ENCODE measurements at places on chromosomes 7 and 10. TPM values are rescaled to one million over a fixed set of nuclear protein-coding genes. Genes with fewer than 3 reads are reported as not detected.

GRCh38 chr7:85695533-85695932, 508.7 kb upstream of the SEMA3D start:
- no peak for DNase-seq

GRCh38 chr10:66931340-66931948, 5.6 kb downstream of the LRRTM3 start:
- DNase-seq = no peak

- no peak for DNase-seq
Measured at GRCh38 chr10:59900048-59900727, 6.2 kb downstream of the CCDC6 start.

- DNase-seq = no peak
Measured at GRCh38 chr10:78568620-78569019, 500.1 kb upstream of the ZMIZ1 start.

DNA sequence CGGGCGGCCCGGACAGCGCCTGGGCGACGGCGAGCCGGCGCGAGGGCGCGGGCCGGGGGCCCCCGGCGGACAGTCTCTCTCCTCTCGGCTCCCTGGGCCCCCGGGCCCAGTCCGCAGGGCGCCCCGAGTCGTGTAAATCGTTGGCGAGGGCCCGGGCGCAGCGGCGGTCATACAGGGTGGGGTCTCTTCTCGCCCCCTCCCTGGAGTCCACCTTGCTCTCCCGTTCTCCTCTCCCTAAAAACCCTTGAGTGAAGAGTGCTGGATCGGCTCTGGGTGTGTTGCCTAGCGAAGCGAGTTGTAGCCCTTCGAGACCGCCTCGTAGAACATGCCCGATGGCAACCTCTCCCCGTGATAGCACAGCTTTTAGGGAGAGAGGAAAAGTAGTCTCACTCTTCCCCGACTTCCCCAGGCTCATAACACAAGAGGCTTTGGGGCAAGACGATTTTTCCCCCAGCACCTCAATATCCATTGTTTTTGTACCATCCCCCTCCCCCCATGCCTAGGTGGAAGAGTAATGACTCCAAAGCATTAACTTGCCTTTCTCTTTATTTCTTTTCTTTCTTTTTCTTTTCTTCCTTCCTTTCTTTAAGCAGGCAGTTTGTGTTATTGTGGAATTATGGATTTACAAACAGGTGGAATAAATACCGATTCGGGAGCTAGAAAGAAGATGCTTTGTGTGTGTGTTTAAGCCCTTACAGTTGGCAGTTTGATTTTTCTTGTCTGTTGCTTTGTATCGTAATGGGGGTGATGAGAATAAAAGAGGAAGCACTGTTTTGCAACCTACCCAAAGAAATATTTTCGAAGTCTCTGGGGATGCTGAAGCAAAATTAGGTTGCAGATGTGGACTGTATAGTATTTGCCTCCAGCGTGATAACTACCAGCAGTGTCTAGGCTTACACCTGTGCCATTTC, 822 bp downstream of the SHOC2 start:
- DNase-seq = no peak

SAMD9 gene
- total RNA-seq = 66.5 TPM

AQP1 gene
- 0.23 TPM for total RNA-seq

DNA sequence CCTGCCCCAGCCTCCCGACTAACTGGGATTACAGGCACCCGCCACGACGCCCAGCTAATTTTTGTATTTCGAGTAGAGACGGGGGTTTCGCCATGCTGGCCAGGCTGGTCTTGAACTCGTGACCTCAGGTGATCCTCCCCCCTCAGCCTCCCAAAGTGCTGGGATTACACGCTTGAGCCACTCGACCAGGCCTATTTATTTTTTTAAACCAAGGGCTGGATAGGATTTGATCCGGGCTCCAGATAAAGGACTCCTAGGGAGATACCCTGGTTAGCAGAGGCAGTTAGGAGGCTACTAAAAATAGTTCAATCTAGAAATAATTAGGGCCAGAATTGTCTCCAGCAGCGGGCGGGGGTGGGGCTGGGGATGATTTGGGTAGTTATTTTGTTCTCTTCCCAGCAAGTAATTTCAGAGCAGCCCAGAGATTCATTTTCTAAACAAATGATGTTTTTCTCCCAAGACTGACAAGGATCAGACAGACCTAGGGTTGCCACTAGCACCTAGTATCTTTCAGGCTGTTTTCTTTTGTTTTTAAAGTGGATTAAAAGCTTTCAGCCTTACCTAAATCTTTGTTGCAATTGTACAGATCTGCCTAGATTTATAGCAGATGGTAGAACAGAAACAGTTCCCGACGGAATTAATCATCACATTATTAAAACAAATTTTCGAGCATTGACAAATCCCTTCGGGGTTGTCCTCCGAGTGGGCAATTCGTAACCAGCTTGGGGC, 859 bp upstream of the SMC3 start:
- DNase-seq = no peak

GRCh38 chr7:156616269-156617202, 24.0 kb upstream of the RNF32 start:
- peak; percentile 41 for DNase-seq

- no peak for DNase-seq
Measured at GRCh38 chr10:5559642-5560141, 34.9 kb downstream of the CALML3 start.

GRCh38 chr10:77629775-77630506, 7.7 kb downstream of the KCNMA1 start:
- DNase-seq = no peak

TDRD1 gene
- 0.08 TPM for total RNA-seq

DNA sequence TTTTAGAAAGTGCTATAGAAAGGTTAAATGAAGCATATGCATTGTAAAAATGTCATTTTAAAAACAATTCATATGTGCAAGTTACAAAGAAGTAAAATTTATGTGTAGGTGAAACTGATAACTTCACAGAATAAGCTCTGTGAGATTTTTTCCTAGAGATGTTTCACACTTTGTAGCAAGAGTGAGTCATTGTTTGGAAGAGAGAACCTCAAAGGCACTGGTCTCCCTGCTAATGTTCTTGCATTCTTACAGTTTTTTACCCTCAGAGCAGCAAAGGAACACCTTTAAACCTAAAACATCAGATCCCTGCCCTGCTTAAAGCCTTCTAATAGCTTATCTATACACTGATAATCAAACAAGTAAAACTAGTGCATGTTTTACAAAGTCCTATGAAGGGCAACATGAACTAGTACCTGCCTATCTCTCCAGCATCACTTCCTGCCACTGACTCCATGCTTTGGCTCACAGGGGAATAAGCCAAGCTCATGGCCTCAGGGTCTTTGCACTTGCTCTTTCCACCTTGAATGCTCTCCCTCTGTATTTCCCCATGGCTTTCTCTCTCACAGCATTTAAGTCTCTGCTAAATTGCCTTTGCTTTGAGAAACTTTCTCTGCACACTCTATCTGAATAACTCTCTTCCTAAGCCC, 997.0 kb downstream of the GATA3 start:
- no peak for DNase-seq

NUDCD3 gene
- 113 TPM for total RNA-seq

CCM2 gene
- 132 TPM for total RNA-seq

GRCh38 chr10:50846753-50847152, 38.7 kb downstream of the A1CF start:
- no peak for DNase-seq

GRCh38 chr7:33477719-33478480, 348.5 kb downstream of the BBS9 start:
- DNase-seq = no peak

GRCh38 chr7:46486256-46487206, 565.5 kb upstream of the IGFBP3 start:
- no peak for DNase-seq

- no peak for DNase-seq
Measured at GRCh38 chr7:43847496-43847895, 21.8 kb downstream of the MRPS24 start.

DNA sequence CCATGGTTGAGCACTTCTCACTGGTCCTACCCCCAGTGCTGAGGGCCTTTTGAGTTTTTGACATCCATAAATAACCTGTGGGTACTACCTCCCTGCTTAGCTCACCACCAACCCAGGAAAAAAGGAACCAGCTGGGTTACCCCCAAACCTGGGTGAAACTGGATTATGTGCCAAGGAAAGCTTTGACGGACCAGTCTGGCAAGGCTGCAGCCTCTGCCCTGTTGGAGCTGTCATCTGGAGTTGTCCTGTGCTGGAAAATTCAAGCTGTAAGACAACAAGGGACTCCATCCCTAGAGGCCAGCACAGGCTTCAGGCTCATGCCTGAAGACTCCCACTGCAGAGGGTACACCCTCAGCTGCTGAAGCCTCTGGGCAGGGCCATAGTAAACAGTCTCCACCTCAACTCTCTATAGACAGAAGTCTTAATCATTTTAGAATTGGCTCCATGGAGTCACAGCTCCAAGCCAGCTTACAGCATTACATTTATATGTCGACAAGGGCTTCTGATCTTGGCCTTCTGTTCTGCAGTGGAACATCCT, 115.5 kb upstream of the AFAP1L2 start:
- DNase-seq = no peak

DNA sequence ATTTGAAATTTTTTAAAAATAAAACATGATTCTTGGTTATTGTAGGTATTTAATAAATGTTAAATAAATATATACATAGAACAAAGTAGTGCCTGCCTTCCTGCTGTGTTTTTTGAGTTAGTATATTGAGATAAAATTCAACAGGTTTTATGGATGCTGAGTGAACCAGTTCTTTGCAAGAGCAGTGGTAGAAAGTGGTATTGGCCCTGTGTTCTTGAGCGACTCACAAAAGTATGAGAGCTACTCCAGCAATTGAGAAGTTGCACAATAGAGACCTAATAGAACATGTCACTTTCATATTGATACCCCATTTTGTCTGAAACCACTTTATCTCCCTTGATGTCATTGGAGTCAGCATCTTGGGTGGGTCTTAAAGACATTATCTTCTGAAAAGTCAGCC, 32.6 kb upstream of the GJD4 start:
- no peak for DNase-seq

DNA sequence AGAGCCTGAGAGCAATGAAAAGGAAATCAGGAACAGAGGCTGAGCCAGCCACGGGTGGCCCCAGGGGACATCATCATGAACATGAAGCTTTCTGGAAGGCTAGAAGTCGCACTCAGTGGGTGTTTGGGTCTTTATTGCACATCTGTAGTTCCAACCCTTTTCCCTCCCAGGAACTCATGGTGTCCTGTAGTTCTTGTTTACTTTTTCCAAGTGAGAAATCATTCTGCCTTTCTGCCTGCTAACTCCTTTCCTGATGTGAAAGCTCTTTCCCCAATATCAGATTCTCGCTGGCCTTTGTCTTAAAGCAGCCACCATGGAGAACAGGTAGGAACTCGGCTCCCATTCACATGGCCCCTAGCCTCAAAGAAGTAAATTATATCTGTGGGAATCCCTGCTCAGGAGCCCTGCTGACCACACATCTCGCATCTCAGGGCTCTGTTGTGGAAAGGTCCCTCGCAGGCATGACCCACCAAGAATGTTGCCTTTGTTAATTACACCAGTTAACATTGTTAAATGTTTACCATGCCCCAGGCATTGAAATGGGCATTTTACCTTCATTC, 542.7 kb downstream of the TNS3 start:
- DNase-seq = no peak

GDF2 gene
- not detected for total RNA-seq

GRCh38 chr7:130022115-130022514, 29.1 kb downstream of the ZC3HC1 start:
- no peak for DNase-seq

MACC1 gene
- total RNA-seq = 0.34 TPM

- no peak for DNase-seq
Measured at GRCh38 chr10:37478381-37478780, 353.0 kb downstream of the ANKRD30A start.

NME8 gene
- total RNA-seq = not detected

RAB19 gene
- 8.1 TPM for total RNA-seq

XPNPEP1 gene
- total RNA-seq = 92.9 TPM

TFPI2 gene
- total RNA-seq = not detected

- no peak for DNase-seq
Measured at GRCh38 chr10:49642311-49642710, 28.5 kb downstream of the CHAT start.

- DNase-seq = no peak
Measured at GRCh38 chr10:14173391-14173705, 157.4 kb downstream of the FRMD4A start.

- DNase-seq = peak; percentile 72
Measured at GRCh38 chr10:72087969-72088888, at the start of gene SPOCK2. TSS of gene SPOCK2 (minus strand) at chr10:72088551. CDS start at chr10:72088328, 223 bp downstream.

DNA sequence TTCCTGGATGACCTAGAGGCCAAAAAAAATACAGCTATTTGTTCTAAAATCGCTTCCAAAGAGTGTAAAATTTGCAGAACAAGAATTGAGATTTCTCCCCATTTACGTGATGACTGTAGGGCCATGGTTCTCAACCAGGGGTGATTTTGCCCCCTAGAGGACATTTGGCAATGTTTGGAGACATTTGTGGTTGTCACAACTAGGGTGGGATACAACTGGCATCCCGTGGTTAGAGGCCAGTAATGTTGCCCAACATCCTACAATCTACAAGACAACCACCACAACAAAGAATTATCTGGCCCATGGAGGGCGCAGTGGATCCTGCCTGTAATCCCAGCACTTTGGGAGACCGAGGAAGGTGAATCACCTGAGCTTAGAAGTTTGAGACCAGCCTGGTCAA, 22.8 kb upstream of the MALSU1 start:
- no peak for DNase-seq

DNA sequence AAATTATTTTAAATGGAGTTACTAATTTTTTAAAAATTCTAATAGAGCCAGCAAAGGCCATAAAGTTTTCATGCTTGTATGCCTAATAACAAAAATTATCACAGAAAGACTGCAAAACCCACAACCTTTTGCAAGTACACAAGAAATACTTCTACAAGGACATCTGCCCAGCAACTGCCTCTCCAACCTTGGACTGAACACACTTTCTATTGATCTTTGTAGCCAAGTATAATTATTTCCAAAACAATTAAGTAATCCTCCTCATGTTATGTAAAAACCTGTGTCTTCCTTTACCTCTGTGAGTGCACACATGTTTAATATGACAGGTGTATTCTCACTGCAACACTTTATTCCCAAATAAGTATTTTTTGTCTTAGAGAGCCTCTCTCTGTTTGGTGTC, 16.6 kb upstream of the ACSM6 start:
- no peak for DNase-seq

GRCh38 chr7:130768854-130769253, 34.8 kb upstream of the KLF14 start:
- no peak for DNase-seq

PRSS2 gene
- not detected for total RNA-seq

DNA sequence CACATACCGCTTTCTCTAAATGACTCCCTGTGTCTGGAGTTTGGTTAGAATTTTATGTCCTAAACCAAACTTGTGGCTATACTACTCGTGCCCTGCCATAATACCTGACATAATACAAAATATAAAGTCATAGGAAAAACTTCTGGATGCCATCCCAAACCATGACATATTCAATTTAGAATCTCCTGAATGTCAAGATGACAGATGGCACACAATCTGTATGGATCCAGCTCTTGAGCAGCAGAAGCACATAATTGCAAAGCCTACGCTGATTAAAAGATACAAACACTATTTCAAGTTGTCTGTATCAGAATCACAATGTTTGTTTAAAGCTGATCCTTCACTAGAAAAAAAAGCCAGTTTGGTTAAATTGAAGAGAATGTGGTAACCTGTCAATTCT, 22.4 kb upstream of the CDC14C start:
- DNase-seq = no peak

KCND2 gene
- total RNA-seq = not detected

ST8SIA6 gene
- 0.34 TPM for total RNA-seq

Data from activated naive CD8-positive, alpha-beta T cell treated with anti-CD3 and anti-CD28 coated beads, Interleukin-2, amount 10 ng/mL, durations not matched to agents 7 days and 5 days (primary cell).